ENCODE measurements at places on chromosomes 7 and 10.

GRCh38 chr7:157412021-157412443, 75.2 kb downstream of the DNAJB6 start:
- DNase-seq, result no peak

- no peak for DNase-seq
These were observed 155.6 kb upstream of the ADO start for GRCh38 chr10:62648921-62649320.

GRCh38 chr7:88141953-88142352, 77.9 kb downstream of the SRI start:
- no peak for DNase-seq

DNA sequence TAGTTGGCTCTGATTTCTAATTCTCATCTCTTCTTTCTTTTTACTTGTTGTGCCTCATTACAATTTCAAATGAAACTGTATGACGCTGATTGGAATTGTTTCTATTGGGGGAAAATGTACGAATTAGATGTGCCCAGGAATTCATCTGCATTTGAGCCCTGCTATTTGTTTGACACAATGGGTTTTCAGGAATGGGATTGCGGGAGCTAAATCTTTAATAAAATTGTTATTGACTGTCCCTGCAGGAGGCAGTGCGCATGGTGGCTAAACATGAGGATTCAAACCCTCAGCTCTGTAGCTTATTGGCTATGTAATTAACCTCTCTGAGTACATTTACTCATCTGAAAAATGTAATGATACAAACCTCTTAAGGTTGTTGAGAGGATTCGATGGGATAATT, 181.6 kb downstream of the NXPH1 start:
- DNase-seq, result no peak

DNA sequence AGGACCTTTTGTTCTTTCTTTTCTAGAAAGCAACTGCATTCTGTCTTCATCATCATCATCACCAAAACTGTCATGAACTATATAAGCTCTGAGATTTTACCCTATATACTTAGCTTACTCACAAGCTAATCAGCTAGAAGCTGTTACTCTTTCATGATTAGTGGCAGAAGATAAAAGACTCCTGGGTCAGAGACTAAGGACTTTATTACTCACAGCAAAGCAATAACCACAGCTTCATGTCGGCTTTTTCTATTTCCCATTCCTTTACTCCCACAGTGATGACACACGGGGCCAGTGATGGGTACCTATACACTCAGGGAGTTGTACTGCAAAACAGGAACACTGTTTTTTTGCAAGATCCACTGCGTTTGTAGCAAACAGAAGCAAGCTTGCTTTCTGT, 8.4 kb upstream of the C10orf88 start:
- DNase-seq, result no peak

DNA sequence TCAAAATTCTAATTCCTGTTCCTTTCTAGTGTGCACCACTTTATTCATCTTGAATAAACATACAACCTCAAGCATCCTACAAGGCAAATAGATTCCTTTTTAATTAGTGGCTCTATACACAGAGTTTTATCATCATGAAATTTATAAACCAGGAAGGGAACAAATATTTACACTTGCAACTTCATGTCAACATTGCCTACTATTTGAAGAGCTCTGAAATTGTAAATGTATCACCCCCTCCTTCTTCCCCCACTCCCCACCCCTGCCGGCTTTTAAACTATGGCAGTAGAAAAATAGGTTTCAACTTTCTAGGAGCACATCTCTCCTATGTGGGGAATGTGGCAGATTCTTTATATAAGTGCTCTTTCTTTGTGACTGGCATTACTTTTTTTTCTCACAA, 49.6 kb downstream of the KAT6B start:
- DNase-seq, result no peak

GRCh38 chr10:99523251-99523773, 9.4 kb upstream of the NKX2-3 start:
- no peak for DNase-seq

- DNase-seq, result no peak
These were observed 82.9 kb downstream of the NPY start for GRCh38 chr7:24366876-24367275.

Measured in NCI-H2081 (cell line).